ENCODE measurements at places on chromosomes 3 and 15. TPM values are rescaled to one million over a fixed set of nuclear protein-coding genes. Genes with fewer than 3 reads are reported as not detected.

DNA sequence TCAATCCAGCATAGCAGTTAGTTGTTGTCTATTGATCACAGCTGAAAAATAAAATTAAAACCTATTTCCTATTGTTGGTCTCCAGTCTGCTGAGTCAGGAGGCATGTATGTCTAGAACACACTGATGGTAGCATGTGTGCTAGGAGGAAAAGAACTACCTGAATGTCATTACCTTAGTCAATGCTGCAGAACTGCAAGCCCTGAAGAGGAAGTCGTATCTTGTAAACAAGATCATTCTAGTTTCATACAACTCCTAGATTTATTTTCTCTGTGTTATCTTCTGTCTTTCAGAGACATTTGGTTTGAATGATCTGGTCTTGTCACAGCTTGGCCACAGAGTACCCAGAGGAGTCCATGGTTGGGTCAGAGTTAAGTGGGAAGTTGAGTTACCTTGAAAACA, 110.0 kb upstream of the MRPL3 start:
- no peak for DNase-seq

- no peak for DNase-seq
Observed at GRCh38 chr3:151593928-151594327, 133.1 kb upstream of the IGSF10 start.

GRCh38 chr3:41502481-41502880, 303.2 kb downstream of the CTNNB1 start:
- no peak for DNase-seq

DNA sequence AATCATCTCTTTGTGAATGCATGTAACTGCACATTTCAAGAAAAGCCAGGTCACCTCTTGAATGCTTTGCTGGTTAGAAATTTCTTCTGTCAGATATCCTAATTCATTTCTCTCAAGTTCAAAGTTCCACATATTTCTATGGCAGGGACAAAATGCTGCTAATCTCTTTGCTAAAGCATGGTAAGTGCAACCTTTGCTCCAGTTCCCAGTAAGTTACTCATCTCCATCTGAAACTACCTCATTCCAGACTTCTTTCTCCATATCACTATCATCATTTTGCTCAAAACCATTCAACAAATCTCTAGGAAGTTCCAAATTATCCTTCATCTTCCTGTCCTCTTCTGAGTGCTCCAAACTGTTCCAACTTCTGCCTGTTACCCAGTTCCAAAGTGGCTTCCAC, 230.6 kb downstream of the ZMAT3 start:
- no peak for DNase-seq

- DNase-seq, result no peak
Observed at GRCh38 chr15:69719527-69720240, 267.1 kb downstream of the RPLP1 start.

DNA sequence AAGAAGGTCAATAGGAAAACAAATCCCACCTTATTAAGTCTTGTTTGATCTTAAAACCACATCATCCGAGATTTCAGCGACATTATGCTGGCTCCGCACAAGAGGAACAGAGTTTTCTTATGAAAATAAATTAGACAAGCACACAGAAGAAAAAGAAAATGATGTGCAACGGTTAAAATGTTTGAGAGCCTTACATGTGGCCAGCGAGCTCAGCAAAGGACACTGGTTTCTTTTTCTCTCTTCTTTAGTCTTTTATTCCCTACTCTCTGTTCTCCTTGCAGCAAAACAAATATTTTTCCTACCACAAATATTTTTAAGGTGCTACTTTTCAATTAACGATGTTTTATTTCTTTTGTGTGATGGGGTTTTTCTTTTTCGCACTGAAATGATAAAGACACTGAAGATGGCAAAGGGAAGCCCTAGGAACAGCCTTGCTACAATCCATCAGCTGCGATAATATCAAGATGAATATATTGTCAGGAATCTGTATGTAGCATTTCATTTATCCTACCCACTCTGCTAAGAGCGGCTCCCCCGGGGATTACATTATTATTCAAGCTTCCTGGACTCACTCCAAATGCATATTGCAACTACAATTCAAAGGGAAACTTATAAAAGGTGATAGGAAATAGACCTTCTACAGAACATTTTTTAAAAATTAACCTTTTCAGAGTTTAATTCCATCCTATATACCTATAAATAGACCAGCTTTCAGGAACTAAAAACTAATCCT, 72.9 kb downstream of the ANXA2 start:
- no peak for DNase-seq

- DNase-seq, result no peak
Observed at GRCh38 chr3:10317311-10317960, 3.5 kb downstream of the SEC13 start.

DNA sequence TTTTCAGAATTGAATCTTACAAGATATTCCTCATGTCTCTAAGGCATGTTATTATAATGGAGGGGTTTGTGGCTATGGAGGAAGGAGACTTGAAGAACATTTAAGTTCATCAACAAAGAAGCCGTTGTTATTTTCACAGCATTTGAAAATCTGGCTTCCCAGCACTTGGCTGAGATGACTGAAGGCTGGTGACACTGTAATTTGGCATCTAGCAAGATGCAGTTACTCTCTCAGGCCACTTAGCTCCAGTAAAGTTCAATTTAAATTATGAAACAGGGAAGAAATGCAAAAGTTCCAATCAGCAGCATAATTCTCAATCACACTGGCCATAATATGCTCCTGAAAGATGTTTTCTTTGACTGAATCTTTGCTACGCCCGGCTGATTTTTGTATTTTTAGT, 139.4 kb upstream of the NUDT16 start:
- no peak for DNase-seq

DNA sequence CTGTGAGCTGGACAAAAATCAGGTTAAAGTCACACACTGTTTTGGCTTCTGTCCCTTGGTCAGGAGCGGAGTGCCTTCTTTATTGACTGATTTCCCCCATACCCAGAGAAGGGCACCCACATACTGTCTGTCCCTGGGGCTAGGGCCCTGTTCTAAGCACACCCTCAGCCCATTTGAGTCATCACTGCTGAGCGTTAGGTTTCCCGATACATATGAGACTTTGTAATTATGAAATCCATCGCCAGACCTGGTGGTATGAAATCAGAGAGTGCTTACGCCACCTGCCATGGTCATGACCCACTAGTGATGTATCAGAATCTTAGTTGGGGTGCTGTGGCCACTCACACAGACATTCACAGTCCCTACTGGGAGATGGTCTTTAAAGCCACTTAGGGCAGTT, 96.8 kb downstream of the CHDH start:
- DNase-seq, result no peak

- no peak for DNase-seq
Observed at GRCh38 chr3:40070816-40071215, 238.7 kb upstream of the EIF1B start.

DNA sequence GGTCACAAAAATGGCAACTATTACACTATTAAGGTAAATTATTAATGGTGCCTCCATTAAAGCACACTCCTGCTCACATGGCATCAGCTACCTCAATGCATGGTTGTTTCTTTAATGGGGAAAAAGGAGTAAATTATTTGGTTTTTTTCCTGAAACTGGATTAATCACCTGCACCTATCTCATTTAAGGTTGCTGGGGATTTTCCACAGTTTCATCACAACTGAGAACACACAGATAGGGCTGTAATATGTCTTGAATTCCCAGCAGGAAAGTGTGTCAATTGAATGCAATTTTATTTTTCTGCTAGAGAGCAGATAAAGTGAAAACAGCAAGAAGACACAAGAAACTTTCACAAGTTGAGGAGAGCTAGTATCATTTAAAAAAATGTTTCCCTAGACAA, 36.4 kb downstream of the RFTN1 start:
- DNase-seq, result no peak

CCR1 gene
- total RNA-seq, result 1.6 TPM

LNP1 gene
- total RNA-seq, result 7.9 TPM

KNG1 gene
- total RNA-seq, result not detected

CDCP1 gene
- total RNA-seq, result 0.09 TPM

MAPKAPK3 gene
- 12.2 TPM for total RNA-seq

CSK gene
- total RNA-seq, result 21.9 TPM

GPR149 gene
- 2.7 TPM for total RNA-seq
